KBM-7 (cell line): ENCODE measurements at places on chromosomes 7 and 10.

GRCh38 chr10:3723766-3724165, 61.2 kb downstream of the KLF6 start:
- no peak for DNase-seq

GRCh38 chr7:84277628-84278224, 83.1 kb upstream of the SEMA3A start:
- no peak for DNase-seq

- DNase-seq = no peak
These were observed 274.1 kb upstream of the COBL start for GRCh38 chr7:51590746-51591145.

DNA sequence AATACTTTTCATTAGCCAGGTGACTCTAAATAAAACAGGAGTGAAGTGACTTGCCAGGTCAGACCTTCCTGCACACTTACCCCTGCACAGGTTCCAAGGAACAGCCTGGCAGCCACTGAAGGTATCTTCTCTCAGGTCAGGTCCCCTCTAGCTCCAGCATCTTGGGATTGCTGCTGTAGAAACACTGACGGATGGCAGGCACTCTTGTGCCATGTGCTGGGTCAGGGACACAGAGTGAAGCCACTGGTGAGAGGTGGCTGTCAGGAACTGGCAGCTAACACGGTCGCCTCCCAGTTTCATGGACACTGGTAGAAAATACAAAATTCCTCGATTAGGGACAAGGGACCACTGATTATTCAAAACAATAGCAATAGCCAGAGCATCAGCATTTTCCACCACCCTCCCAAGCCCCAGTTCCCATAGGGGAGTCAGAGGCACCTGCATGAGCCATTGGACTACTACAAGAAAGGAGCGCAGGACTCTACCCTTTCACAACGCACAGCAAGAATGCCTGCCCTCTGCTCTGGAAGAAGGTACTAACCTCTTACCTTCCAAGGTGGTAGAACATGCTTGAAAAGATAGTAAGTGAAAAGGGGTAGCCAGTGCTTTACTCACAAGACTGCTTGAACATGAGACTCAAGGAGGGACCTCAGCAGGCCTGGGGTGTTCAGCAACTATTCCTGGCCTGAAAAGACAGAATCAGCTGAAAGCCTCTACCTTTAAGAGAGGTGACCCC, 5.1 kb upstream of the MYO1G start:
- no peak for DNase-seq

DNA sequence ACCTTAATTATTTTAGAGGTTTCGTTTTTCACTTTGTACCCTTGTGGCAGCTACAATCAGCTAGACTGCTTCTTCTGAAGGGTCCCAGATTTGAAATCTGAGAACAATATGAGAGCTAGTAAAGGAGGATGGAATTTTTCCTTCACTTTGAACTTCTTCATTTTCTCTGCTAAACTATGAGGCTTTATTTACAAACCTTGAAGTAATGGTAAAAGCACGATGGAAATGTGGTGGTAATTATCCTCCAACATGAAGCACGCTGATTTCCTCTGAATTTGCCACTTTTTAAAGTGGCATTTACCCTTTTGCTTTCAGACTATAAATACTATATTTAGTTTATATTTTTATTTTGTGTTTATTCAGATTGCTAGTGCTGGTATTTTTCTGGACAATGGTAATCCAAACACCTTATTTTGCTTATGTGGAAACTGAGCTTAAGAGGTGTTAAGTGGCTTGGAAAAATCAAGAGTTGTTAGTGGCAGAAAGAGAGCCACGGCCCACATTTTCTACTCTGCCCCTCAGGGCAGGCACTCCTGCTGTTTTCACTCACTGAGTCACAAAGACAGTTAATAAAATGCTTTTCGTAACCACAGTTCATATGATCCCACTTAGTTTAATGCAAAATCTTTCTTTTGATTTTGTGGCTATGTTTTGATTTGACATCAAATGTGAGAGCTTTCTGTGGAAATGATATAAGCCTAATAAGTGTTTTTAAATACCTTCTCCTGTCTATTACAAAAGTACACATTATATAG, 2.7 kb downstream of the SSMEM1 start:
- DNase-seq = no peak

DNA sequence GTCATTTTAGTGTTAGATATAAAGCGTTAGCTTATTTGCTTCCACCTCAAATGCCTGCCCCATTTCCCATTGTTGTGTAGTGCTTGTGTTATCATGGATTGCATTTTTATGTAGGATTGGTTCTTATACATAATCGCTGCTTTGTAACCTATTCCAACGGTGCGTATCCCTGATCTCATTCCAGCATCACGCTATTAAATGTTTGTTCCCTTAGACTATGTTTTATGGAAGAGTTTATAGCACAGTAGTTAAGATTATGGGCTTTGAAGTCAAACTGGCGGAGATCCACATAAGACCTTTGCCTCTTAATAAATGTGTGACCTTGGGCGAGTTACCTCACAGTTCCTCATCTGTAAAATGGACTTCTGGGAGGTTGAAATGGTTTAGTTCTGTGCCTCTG, 34.0 kb upstream of the ELN start:
- no peak for DNase-seq

- DNase-seq = no peak
These were observed 77.9 kb upstream of the RHOBTB1 start for GRCh38 chr10:61021926-61022325.

GRCh38 chr7:18508443-18509427, 13.2 kb downstream of the HDAC9 start:
- no peak for DNase-seq

- DNase-seq = peak; percentile 29
These were observed 557 bp downstream of the CYTH3 start for GRCh38 chr7:6271694-6272440.

DNA sequence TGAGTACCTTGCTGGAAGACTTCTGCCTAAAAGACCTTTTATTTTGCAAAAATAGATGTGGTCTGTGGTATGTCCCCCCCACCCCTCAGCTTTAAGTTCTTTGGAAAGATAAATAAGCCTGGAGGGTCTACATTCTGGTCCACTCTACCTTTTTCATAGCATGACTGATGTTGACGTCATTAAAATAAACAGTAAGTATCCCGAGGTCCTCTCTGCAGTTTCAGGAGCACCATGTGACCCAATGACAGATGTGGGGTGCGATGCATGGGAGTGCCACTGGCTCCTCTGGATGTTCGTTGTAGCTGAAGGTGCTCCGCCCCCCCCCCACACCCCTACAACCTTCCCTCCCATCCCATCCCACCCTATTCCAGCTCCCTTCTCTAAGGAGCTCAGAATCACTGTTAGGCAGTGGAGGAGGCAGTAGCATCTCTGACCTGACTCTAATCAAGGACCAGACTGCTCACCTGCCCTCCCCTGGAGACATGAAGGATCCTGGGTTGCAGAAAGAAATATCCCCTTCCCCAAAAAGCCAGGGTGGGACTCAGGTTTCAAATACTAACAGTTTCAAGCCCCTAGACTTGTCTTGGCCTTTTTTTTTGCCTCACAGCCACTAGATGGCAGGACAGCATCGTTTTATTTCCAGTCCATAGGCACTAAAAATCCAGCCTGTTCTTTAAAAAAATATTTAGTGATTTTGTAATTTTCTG, 25.1 kb downstream of the CASP7 start:
- DNase-seq = peak; percentile 38

DNA sequence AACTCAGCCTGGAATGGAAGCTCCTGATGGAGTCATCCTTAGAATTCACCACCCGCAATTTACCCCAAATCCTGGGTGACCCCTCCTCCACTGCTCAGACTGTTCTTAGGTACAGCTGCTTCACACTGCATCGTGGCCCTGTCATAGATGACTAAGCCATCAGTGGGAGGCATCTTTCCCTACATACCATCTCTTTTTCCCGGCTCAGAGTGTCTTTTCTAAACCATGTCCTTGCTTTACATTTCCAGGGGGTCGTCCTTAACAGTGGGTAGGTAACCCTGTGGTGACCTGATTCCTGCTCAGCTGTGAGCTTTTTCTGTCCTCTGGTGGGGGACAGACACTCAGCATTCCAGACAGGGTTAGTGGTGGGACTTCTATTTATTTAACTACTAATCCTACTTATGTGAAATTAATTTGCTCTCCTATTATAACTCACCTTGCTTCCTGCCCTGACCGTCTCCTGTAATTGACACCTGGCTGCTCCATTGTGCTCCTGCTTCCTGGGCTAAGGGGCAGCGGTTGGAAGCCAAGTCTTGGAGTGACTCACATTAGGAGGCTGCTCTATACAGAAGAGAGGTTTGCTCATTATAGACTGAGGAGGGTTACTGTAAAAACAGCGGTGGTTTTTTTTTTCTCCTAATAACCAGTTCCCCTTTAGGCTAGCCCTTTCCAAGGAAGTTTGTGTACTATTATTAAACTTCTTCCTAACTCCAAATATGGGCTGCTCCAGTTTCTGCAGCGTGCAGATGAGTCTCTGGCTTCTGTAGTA, 40.6 kb downstream of the PYROXD2 start:
- no peak for DNase-seq

DNA sequence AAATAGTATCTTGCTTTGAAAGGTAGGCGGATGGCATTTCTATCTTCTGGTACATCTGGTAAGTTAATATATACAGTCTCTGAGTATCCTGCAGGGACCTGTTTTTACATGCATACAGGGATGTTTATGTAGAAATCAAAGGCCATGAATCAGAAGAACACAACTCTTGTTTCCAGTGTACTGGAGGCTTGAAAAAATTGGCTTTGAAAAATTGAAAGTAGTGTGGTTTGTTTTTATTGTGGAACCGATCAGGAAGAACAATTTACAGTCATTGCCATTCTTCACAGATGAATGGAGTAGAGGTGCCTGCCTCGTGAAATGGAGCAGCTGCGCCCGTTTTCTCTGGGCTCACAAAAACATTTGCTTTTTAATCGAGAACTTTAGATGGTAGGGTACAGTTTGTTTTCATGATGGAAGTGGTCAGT, 54.0 kb upstream of the RPA3 start:
- DNase-seq = no peak

- DNase-seq = no peak
These were observed 20.5 kb upstream of the CRYGN start for GRCh38 chr7:151460474-151460855.

- peak; percentile 83 for DNase-seq
These were observed at the start of gene DLX6 for GRCh38 chr7:97005183-97006054. Gene DLX6 (plus strand): TSS chr7:97005553. CDS start chr7:97005978, 425 bp downstream.
